ENCODE measurements at places on chromosomes 12 and 14.

GRCh38 chr12:71303199-71303598, 136.4 kb upstream of the LGR5 start:
- no peak for DNase-seq

- DNase-seq, result no peak
Observed at GRCh38 chr14:67482231-67483164, 6.0 kb downstream of the TMEM229B start.

DNA sequence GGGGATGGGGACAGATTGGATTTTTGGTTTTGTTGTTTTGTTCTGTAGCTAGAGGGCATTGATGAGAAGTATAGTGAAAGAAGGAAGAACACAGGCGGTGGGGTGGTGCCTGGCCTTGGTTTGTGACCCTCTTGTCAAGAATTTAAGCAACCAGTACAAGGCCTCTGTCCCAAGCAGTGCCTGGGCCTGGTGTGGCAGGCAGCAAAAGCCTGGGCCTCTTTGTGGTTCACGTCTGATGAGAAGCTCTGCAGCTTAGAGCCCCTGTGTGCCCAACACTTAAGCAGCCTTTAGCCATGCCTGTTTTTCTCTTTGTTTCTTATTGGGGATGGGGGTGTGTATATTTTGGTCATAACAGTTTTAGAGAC, 98.0 kb downstream of the PPP2R5C start:
- DNase-seq, result no peak

DNA sequence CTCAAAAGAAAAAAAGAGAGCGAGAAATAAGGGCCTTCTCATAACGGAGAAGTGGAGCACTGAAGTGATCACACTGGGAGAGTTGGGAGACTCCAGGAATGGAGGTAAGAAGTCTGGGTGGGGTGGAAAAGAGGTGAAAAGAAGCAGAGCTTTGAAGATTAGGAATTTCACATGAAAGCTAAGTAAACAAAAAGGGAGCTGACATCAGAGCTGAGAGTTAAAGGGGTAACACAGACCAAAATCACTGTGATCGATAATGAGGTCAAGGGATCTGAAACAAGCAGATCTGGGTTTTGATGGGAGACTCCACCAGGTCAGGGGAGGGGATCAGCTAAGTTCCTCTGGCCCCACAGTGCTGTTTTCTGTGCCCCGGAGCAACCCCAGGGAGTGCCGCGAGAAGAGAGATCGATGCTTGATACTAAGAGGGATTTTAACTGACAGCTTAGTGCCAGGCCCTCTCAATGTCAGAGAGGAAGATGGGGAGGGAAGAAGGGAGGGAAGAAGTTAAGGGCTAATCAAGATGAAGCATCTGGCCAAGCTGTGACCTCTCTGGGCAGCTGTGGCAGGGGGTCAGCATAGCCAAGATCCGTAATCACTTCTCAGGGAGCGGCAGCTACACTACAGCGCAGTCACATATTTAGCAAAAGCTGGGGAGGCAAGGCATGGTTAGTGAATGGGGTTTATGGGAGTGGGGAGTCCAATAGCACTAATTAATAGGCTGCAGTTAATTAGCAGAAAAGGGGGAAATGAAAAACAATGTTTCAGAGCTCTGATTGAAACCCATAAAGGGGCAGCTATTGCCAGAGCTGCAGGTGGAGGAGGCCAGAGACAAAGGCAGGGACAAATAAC, 8.0 kb downstream of the AQP6 start:
- no peak for DNase-seq

- no peak for DNase-seq
Observed at GRCh38 chr14:64932231-64932630, 10.3 kb downstream of the GPX2 start.

- DNase-seq, result no peak
Observed at GRCh38 chr12:46442738-46443137, 70.2 kb upstream of the SLC38A2 start.

DNA sequence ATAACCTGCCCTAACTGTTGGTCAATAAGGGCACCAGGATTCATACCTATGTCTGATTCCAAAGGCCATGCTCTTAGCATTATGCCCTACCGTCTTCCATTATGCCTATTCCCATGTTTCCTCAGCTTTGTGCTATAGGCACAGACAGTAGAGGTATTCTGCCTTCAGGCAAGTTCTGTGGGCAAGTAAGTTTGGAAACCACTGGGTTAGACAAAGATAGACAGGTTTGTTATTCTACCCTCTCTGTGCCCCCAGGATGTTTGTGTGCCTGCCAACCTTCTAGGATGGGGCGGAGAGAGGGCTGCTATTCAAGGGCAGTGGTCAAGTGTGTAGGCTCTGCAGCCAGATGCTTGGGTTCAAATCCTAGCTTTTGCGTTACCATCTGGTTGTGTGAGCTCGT, 4.6 kb downstream of the RAPGEF3 start:
- no peak for DNase-seq

GRCh38 chr12:80100591-80100990, 1.3 kb downstream of the OTOGL start:
- no peak for DNase-seq

GRCh38 chr12:6928022-6928702, 403 bp downstream of the ATN1 start:
- DNase-seq, result no peak

DNA sequence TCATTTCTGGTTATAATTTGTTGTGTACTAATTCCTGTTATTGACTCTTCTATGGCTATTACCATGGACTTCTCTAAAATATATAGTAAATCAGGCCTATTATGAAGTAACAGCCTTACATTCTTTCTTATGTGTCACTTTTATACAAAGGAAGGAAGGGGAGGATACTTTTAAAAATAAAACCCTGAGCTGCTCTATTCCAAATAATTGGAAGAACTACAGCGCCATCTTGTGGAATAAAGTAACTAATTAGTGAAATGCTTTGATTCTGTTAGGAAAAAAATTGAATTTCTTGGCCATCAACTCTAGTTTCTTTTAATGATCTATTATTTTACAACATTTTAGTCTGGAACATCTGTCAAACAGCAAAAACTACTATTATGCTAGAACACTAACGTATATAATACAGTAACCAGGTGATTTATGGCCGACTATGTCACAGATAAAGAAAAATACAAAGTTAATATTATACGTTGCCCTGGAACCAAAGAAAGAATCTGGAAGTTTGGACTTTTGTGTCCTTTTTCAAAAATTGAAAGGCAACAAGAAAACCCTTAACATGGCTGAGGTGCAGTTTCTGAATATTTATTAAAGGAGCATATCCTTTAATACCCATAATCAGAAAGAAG, 55.0 kb upstream of the NELL2 start:
- no peak for DNase-seq

DNA sequence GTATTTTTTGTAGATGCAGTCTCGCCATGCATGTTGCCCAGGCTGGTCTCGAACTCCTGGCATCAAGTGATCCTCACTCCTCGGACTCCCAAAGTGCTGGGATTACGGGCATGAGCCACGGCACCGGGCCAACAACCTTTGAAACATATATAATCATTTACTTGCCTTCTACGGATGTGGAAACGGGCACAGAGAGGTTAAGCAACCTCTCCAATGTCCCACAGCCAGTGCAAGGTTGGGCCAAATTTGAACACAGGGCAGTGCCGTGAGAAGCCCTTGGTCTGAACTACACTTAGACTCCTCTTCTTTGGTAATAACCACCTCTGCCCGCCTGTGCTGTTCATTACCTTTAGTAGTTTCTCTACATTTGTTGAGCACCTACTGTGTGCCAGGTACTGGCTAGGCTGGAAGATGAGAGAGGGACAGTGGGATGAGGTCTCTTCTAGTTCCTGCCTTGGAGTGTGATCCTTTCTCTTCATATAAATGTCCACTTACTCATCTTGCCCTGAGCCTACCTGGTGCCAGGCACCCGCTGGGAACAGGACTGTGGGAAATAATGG, 2.2 kb downstream of the DDX54 start:
- no peak for DNase-seq

DNA sequence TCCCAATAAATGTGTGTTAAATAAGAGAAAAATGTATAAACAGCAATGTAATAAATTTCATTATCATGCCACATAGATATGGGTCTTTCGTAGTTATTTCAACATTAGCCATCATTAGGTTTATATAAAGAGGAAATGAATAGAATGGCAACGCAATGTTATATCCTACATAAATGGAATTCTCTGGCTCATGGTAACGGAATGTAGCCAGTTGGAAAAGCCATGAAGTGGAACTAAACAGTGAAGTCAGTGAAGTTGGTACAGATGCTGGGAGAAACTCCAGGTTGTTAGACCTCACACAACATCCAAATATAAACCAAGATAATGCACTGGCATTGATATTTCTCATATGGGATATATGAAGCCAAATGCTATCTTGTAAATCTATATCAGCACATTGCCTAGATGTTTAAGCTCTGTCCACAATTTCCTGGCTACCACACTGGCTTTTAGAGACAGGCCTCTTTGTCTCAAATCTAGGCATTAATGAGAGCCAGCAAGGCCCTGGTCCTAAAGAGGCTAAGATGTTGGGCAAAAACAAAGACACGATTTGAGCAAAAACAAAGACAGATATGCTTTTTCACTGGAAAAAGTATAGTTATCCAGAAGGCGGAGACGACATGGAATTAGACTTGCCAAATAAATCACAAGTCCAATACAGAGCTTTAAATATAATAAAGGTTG, 861.0 kb downstream of the RPS29 start:
- no peak for DNase-seq

DNA sequence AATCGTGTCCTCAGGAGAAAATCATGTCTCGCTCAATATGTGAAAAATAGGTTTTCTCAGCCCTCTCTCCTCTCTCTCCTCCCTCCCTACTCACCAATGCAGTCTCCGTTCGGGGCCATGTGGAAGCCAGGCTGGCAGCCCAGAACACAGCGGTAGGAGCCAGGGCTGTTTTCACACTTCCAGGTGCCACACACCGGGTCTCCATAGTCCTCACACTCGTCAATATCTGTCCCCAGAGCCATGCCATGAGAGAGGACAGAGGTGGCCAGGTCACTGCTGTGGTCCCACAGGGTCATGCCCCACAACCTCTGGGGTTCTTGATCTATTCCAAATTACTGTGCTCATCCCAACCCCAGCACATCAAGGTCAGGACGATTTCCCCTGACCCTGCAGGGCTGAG, 13.5 kb downstream of the ISCA2 start:
- no peak for DNase-seq

DNA sequence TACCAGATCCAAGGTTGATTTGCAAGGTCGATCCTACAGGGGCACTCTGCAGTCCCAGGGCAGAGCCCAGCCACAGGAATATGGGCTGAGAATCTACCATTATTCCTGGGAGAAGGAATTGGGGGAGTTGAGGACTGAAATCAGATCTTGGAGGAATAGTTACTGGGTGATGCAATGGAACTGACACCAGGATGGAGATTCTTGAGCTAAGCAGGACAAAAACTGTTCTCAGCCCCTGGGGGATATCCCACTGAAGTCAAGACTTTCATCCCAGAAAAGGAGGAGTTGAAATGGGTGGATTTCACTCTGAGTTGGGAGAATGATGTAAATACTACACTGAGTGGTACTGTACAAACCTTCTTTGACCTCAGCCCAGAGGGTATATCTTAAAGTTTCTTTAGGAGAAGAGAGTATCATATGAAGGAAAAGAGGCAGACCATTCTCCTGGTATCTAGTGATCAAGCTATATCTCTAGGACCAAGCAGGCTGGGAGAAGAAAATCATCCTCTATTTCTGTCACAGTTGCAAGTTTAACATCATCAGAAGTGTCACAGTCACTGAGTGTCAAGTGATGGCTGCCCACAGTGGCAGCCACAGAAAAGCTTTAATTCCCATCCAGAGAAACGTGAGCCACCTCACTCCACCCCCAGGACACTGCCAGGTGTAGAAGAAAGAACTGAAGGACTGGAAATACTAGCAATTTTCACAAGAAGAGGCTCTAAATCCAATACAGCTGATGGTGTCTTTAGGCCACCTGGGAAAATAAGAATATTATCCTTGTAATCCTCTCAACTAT, 181.9 kb downstream of the NUAK1 start:
- DNase-seq, result no peak

- DNase-seq, result no peak
Observed at GRCh38 chr14:70711451-70711850, 69.7 kb downstream of the TTC9 start.

DNA sequence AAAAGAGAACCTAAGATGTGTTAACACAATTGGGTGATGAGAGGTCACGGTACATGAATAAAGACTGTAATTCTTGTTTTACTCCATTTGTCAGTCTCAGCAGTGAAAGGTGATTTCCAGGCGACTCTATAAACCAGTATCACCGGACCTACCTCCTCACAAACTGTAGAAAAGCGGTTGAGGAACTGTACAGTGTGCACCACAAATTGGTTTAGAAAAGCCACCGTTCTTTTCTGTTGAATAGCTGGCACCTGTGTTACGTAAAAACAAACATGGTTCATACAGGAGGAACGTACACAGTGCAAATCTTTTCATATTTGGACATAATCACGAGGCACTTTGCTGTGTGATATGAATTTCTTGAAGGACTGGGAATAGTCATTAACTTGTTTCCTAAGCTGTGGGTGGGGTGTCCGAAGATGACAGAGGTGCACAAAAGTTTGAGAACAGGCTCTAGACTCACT, 663 bp downstream of the WASHC3 start:
- no peak for DNase-seq

DNA sequence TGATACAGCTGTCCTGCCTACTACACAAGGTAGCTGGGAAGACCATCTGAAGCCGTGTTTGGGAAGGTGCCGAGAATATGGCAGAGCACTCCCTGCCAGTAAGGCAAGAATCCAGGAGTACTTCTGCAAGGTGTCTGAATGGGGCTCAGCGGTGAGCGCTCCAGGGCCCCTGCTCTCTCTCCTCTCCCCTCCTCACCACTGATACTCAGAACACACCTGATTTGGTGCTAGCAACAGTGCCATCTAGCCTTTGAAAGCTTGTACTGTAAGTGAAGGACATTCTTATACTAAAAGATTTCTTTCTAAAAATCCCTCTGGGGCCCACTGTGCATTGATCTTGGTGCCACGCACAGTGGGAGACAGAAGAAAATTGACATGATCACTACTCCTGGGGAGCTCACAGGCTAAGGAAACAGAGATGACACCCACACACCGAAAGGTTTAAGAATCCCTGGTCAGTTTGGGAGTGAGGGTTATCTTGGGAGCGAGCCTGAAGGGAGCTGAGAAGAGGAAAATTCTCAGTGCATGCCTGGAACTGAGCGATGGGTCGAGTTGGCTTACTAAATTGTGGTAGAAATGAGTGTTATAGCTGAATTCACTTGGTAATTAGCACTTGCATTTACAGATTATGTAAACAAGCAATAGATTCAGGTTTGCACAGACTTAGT, 216.9 kb downstream of the NTF3 start:
- no peak for DNase-seq

DNA sequence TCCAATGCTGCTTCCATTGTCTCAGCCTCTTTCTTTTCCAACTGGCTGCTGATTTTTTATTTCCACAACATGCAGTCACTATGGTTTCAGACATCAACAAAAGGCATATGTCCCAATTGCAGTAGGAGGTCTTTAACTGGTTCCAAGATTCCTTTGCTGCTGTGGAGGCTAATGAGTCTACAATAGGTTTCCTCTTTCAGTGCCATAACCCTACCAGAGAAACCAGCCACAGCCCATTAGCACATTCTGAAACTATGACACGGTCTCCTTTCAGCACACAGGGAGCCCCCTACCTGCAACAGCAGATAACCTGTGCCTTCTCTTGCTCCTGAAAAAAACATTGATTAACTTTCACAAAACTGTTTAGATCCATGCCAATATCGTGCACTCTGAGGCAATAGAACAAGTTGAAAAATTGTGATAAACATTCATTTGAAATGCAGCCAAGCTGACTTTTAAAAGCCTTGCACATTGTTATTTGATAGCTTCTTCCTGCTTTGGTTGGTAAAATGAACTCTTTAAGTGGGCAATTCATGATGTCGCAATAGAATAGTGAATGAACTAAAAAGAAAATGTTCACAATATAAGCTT, 32.4 kb downstream of the PLEKHG7 start:
- DNase-seq, result no peak

All from central memory CD8-positive, alpha-beta T cell (primary cell).